Fibroblast of villous mesenchyme (primary cell): ENCODE measurements at places on chromosomes 13 and 19. TPM values are rescaled to one million over a fixed set of nuclear protein-coding genes. Genes with fewer than 3 reads are reported as not detected.

Gene UPK1A
- total RNA-seq: not detected in 2 replicates

Gene ZNF709
- total RNA-seq: 1.9 and 3.0 TPM in 2 replicates

Gene PPFIA3
- 1.6 and 2.2 TPM in 2 replicates for total RNA-seq

Gene CPT1C
- 20.0 and 32.0 TPM in 2 replicates for total RNA-seq

Gene GRK1
- not detected in 2 replicates for total RNA-seq

Gene HSD17B14
- 12.2 and 13.8 TPM in 2 replicates for total RNA-seq

Gene SIGLEC8
- total RNA-seq: not detected in 2 replicates

Gene SSC5D
- 21.2 and 23.2 TPM in 2 replicates for total RNA-seq

Gene SUGP1
- total RNA-seq: 22.5 and 27.4 TPM in 2 replicates

Gene ZNF471
- 1.9 and 3.9 TPM in 2 replicates for total RNA-seq

Gene FUT6
- total RNA-seq: not detected in 2 replicates

Gene WDR88
- not detected in 2 replicates for total RNA-seq

Gene TBXA2R
- total RNA-seq: 4.3 and 4.8 TPM in 2 replicates

Gene INAFM1
- 2.6 and 4.2 TPM in 2 replicates for total RNA-seq

Gene UBE2L5
- total RNA-seq: not detected in 2 replicates

Gene ZNF536
- total RNA-seq: not detected in 2 replicates

Gene ZNF546
- 3.9 and 8.2 TPM in 2 replicates for total RNA-seq

Gene KLK1
- total RNA-seq: not detected in 2 replicates

Gene ZSCAN4
- total RNA-seq: not detected in 2 replicates

Gene REXO1
- total RNA-seq: 11.2 and 15.8 TPM in 2 replicates

Gene PINLYP
- 3.5 TPM in 2 replicates for total RNA-seq

Gene C13orf42
- not detected in 2 replicates for total RNA-seq

Gene ZFR2
- not detected in 2 replicates for total RNA-seq

Gene SHISA2
- 0.32 TPM in 1 of 2 replicates, not detected in the other for total RNA-seq

Gene CD177
- 0.32 and 0.86 TPM in 2 replicates for total RNA-seq

Gene SRRM5
- total RNA-seq: under 0.01 TPM in 2 replicates

Gene KCNC3
- total RNA-seq: not detected in 2 replicates

Gene MRPL57
- 20.3 and 25.8 TPM in 2 replicates for total RNA-seq

Gene ODAD3
- total RNA-seq: under 0.01 and 0.43 TPM in 2 replicates
